Fibroblast of skin of back (primary cell): ENCODE measurements at places on chromosomes 3 and 15.

- DNase-seq, result no peak
Observed at GRCh38 chr3:97835761-97836160, 13.9 kb downstream of the CRYBG3 start.

DNA sequence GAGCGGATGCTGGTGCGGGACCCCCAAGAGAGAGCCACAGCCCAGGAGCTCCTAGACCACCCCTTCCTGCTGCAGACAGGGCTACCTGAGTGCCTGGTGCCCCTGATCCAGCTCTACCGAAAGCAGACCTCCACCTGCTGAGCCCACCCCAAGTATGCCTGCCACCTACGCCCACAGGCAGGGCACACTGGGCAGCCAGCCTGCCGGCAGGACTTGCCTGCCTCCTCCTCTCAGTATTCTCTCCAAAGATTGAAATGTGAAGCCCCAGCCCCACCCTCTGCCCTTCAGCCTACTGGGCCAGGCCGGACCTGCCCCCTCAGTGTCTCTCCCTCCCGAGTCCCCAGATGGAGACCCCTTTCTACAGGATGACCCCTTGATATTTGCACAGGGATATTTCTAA is 6.9 kb downstream of the ANKRD63 start:
- no peak for DNase-seq

DNA sequence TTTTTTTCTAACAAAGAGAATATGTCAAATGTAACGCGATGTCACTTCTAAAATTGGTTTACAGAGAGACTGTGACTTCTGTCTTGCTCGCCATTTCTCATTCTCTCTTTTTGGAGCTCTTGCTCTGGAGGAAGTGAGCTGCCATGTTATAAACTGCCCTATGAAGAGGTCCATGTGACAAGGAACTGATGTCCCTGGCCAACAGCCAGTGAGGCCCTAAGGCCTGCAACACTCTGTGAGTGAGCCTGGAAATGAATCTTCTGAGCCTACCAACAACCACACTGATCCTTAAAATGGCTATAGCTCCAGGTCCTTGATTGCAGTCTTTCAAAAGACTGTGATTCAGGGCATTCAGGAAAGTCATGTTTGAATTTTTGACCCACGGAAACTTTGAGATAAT is 49.9 kb downstream of the NMD3 start:
- no peak for DNase-seq

DNA sequence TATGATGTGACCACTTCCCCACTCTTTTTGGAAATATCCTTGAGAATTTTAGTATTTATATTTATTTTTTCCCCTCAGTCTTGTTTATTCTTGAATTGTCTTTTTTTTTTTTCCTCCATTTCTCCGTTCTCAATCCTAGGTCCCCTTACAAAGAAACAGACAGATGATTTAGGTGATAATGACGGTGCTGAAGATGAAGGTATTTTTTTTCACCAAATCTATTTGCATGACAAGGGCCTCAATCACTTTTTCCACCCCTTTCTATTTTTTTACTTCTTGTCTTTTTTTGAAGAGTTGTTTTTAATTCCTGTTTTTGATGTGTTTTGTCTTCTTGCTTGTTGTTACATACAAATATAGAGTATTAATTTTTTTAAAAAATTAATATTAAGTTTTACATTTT is 402.6 kb downstream of the NLGN1 start:
- no peak for DNase-seq

- no peak for DNase-seq
Observed at GRCh38 chr15:40747685-40748631, 7.1 kb downstream of the RMDN3 start.

- no peak for DNase-seq
Observed at GRCh38 chr3:10770981-10771380, 45.0 kb upstream of the SLC6A11 start.

GRCh38 chr3:66179793-66180192 is 41.0 kb upstream of the SLC25A26 start:
- peak; percentile 5 for DNase-seq

DNA sequence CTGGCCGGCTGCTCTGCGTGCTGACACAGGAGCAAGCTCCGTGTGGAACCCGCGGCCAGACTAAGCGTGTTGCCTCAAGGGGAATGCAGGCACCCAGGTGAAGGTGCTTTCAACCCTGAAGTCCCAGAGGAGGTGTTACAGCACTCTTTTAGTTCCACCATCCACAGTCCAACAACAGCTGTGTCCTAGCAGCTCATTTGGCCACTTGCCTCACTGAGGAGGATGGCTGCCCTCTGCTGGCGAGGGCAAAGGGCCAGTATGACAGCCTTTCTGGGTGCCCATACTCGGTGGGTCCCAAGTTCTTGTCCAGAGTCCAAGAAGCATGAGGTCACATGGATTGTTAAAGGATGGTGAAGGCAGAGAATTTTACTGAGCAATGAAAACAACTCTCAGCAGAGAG is 87.8 kb downstream of the C3orf85 start:
- no peak for DNase-seq

GRCh38 chr15:94991718-94992117 is 760.4 kb downstream of the MCTP2 start:
- no peak for DNase-seq

DNA sequence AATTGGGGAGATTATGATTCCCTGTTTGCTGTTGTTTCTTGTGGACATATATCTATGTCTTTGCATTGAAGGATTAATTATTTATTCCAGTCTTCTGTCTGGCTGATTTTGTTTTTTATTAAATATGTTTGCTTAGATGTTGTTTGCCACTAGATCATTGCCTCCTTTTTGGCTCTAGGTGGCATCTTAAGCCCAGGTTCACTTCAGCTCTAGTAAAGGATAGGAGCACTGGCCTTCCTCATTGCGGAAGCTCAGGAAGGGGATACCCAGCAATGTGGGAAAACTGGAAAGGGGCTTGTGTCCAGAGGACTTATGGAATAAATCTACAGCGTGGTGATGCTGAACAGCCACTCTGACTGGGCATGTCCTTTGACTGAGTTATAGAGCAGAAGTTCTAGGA is 821.6 kb downstream of the PDCD6IP start:
- DNase-seq, result no peak

- DNase-seq, result no peak
Observed at GRCh38 chr3:53675942-53676341, 170.3 kb downstream of the CHDH start.

DNA sequence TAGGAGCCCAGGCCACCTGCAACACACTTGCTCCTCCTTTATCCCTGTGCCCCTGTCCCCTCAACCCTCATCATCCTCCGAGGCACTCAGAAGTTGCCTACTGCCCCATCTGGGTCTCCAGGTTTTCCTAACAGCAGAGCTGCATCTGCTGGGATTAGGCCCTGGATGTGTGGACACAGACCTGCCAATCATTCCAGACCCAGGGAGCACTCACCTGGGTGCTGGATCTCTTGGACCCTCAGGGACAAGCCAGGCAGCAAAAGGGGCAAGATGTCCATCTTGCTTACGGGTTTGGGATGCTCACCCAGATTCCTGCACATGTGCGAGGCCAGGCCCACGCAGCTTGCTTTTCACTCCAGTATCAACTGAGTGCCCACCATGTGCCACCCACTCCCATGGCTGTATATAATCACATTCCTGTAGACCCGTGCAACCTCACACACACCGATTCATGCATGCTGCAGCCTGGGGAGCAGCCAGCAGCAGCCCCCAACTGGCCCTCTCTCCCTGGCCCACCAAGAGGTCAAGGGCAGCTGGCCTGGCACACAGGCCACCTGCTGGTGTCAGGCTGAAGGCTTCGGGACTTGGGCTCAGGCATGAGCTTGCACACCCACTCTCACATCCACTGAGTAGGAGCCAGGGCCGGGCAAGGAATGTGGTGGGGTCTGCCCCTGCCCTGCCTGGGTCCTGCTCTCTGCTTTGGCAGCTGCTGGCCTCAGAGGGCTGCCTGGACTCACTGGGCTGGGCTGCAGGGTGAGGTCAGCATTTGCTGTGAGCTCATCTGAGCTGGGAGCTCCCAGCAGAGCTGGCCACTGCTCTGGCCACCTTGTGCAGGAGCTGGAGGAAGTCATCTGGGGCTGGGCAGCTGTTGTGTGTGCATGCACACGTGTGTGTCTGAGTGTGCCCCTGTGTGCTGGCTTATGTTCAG is 14.9 kb downstream of the PRKCD start:
- no peak for DNase-seq

DNA sequence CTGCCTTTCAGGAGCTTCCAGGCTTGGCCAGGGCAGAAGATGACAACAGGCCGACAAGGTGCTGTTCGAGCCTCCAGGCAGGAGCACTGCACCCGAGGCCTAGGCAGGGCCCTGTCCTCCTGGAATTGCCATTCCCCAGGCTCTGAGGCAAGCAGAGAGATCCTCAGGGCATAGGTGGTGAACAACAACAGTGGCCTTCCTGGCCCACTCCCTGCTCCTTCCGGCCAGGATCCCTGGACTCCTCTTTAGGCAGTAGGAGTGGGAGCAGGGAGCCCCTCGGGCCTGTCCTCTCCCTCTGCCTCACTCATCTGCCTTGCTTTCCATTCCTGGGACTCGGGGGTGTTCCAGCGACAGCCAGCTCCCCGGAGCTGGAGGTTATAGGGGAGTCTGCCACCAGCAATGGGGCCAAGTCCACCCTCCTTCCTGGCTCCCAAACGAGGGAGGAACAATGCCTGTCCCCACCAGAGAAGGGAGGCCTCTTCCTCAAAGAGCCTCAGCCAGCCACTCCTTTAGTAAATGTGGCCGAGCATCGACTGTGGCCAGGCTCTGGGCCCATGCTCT is 135.0 kb downstream of the NUP210 start:
- DNase-seq, result no peak

DNA sequence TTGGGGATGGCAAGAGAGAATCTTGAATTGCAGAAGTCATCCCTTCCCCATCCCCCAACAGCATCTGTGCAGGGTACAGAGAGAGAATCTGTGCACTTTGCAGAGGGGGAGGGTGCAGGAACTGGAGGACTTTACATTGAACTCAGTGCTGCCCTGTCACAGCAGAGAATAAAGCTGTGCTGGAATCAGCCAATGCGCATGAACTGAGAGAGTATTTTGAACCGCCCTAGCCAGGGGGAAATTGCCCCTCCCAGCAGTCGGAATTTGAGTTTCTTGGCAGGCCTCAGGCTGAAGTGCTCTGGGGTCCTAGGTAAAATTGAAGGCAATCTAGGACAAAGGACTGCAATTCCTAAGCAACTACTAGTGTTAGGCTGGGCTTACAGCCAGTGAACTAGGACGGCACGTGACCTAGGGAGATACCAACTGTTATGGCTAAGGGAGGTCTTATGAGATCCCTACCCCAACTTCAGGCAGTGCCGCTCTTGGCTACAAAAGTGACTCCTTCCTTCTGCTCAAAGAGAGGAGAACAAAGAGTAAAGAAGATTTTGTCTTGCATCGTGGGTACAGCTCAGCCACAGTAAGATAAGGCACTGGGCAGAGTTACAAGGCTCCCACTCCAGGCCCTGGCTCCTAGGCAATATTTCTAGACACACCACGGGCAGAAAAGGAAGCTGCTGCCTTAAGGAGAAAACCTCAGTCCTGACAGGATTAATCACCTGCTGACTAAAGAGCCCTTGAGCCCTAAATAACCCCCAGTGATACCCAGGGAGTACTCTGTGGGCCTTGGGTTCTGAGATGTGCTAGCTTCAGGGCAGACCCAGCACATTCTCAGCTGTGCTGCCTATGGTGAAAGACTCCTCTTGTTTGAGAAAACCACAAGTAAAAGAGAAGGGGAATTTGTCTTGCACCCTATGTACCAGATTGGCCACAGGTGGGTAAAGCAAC is 300.5 kb upstream of the ALCAM start:
- DNase-seq, result no peak

GRCh38 chr3:101995371-101996046 is 146.2 kb downstream of the NFKBIZ start:
- DNase-seq, result peak; percentile 72

DNA sequence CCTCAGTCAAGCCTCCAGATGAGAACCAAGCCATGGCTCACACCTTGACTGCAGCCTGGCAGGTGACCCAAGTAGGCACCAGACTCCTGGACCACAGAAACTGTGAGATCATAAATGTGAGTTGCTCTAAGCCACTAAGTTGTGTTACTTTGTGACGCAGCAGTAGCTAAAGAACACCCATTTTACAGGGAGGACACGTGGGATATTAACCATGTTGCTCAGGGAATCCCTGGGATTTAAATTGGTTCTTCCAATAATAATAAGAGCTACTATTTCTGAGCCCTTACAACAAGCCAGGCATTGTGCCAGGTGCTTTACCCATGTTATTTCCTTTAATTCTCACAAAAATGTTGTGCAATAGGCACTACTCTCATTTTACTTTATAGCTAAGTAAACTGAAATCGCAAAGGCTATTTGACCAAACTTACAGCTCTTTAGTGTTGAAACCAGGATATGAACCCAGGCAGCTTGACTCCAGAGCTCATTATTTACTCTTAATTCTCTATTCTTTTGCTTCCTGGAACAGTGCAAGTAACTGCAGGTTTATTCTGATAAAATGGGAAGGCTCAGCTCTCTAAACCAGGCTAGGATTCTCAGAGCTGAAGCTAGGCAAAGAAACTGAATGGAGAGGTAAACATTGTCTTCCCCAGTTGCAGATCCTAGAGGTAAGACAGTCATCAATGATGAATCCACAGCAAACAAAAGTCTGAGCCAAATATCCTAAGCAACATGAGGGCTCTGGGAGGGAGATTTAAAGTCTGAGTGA is 294.4 kb downstream of the KBTBD8 start:
- DNase-seq, result no peak

- peak; percentile 68 for DNase-seq
Observed at GRCh38 chr3:170429050-170429449, 10.4 kb downstream of the CLDN11 start.

- no peak for DNase-seq
Observed at GRCh38 chr15:88908123-88908522, 5.1 kb downstream of the MFGE8 start.

DNA sequence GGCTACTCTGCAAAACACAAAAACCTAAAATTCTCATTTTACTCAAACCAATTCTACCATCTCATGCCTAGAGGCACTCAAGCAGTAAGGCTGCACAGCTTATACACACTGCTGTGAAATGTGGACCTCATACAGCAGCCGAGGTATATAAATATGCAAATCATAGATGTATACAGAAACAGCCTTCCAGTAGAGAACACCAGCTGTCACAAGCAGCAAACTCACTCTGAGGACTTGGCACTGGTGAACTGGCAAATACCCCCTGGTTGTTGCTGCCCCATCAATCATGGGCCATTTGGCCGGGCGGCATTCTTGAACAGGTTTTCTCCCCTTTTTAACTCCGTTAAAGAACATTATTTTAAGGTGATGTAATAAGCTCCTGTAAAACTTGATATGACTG is 378.0 kb downstream of the LSAMP start:
- DNase-seq, result no peak

DNA sequence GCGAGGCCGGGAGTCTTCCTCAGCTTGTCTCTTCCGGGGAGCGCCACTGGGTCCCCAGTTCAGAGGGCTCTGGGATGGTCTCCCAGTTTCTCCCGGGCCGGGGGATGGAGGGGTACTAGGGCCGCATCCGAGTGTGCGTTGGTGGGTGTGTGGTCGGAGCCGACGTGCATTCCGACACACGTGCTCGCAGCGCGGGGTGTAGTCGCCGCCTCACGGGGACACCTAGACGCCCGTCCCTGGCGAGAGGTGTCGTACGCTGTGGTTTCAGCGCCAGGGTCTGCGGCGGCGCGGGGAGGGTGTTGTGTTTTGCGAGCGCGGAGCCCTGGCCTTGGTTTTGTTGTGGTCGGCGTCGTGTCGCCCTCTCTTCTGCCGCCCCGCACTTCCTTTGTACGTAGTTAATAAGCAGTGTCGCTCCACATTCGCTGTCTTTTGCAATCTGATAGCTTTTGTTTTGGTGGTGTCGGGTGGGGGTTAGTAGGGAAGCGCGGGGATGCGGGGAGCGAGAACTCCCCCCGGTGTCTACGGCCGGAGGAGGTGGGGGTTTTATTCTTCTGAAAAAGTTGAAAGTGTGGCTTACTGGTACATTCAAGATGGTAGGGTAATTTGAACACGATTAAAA is 2.2 kb downstream of the IGF1R start:
- DNase-seq, result peak; percentile 56
